ENCODE measurements at places on chromosomes 11 and 22.

GRCh38 chr11:80822308-80822707, 1381.5 kb upstream of the TENM4 start:
- no peak for DNase-seq

- no peak for DNase-seq
These were observed 35.6 kb downstream of the TRIM66 start for GRCh38 chr11:8646873-8647272.

GRCh38 chr11:129364143-129364654, 11.4 kb upstream of the BARX2 start:
- peak; percentile 92 for DNase-seq

- DNase-seq, result no peak
These were observed 276.7 kb upstream of the API5 start for GRCh38 chr11:43035086-43035485.

- DNase-seq, result peak; percentile 53
These were observed 261.9 kb upstream of the LUZP2 start for GRCh38 chr11:24234822-24235508.

- no peak for DNase-seq
These were observed 41.7 kb downstream of the HORMAD2 start for GRCh38 chr22:30121960-30122359.

- DNase-seq, result no peak
These were observed 6.0 kb downstream of the KREMEN1 start for GRCh38 chr22:29078869-29079207.

DNA sequence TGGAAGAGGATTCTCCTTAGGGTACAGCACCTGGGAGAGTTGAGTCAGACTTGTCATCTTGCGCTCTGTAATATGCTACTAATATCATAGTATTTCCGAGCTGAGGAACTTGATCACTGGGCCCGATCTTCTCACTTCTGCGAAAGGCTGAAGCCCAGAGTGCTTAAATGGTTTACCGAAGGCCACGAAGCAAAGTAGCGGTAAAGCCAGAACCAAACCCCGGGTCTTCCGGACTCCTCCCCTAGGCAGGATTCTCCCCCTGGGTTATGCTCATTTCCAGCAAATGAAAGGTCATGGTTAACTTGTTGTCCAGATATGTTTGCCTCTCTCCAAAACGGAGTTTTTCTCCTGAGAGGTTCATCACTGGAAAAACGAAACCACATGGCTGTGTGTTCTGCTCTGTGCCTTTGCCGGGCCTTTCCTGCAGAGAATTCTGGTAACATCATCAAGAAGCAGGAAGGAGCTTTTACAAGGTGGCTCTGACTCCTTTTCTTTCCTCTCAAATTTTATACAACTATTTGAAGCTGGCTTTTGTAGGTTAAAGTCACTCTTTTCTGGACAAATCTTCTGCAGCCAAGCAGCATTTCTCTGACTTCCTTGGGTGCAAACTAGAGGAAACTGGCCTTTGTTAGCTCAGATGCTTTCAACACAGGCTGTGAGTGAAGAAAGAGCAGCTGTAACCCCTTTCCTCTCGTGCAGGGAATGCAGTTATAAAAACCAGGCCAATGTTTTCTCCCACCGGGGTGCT, 35.5 kb downstream of the UBASH3B start:
- DNase-seq, result peak; percentile 18

GRCh38 chr11:64285885-64286800, 495 bp downstream of the GPR137 start:
- DNase-seq, result peak; percentile 39

DNA sequence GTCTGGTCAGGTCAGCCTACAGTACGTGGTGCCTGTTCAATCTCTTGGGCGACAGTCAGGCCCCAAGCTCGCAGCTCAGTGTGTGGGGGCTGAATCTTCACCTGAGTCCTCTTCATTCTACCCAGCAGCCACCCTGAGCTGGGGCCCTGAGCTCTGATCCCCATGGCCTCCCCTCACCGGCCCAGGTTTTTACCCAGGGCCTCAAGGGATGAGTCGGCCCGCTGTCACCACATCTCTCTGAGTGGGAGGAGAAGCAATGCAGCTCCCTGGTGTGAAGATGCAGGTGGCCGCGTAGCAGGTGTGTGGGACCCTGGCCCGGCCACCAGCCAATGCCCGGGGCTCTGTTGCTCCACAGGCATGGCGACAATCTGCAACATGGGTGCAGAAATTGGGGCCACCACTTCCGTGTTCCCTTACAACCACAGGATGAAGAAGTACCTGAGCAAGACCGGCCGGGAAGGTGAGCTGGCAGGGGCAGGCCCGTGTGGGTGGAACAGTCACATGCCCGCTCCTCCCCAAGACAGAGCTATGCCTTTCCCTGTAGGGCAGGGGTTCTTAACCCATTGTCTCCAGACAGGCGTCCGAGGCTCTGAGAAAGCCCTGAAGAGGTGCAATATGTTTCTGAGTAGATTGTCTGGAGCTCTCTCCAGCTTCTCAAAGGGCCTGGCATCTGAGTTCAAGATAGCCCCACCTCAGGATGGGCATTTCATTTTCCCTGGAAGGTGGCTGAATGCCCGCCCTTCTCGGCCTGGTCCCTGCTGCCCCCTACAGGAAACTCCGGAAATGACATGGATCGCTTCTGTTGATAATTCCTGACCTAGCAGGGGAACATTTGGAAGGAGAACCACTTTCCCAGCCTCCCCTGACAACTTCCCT, 26.9 kb downstream of the POLR3H start:
- peak; percentile 71 for DNase-seq

DNA sequence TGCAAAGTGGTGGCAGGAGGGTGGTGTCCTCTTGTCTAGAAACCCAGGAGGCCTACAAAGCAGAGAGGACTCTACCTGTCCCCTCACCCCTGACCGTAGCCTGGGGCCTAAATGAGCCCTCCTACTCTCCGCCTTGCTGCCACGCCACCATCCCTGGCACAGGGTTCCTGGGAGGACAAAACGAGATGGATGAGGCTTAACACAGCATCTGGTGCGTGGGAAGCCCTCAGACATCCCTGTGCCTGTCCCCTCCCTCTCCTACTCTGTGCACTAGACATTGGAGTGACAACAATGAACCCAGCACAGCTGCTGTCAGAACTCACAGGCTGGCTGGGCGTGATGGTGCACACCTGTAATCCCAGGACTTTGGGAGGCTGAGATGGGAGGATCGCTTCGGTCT, 36.4 kb upstream of the DKK3 start:
- no peak for DNase-seq

GRCh38 chr22:29998627-29999384, 81.5 kb upstream of the HORMAD2 start:
- no peak for DNase-seq

GRCh38 chr11:26201411-26201810, 130.5 kb upstream of the ANO3 start:
- no peak for DNase-seq

GRCh38 chr11:97143463-97143862, 753.6 kb downstream of the JRKL start:
- no peak for DNase-seq

DNA sequence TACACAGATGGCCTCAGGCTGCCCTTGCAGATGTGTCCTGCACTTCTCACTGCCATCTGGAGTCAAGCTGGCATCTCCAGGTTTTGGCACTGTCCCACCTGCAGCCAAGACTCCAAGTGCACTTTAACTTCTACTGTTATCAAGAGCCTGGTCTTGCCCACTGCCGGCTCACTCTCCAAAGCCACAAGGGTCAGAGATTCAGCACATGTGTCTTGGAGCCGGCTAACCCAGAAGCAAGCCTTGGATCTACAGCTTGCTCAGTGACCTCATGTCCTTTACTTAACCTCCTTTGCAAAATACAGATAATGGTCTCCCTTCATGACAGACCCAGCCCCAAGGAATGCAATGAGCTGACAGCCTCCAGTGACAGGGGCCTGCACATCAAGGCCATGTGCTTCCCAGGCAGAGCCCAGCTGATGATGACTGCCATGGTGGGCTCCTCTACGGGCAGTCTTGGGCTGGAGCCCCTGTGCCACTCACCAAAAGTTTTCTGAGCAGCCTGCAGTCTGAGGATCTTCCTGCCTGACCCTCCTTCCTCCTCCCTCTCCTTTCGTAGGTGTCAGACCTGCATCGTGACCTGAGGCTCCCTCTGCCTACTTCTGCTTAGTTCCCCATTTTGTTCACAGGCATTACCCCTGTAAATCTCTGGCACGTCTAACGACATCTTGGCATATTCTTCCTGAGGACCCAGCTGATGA, 9.0 kb downstream of the TP53AIP1 start:
- no peak for DNase-seq

GRCh38 chr11:116837231-116838091, at the start of gene APOA1:
Gene APOA1, minus strand, starts transcription at chr11:116837622. Its CDS starts 235 bp downstream, at chr11:116837387.
- DNase-seq, result peak; percentile 50

DNA sequence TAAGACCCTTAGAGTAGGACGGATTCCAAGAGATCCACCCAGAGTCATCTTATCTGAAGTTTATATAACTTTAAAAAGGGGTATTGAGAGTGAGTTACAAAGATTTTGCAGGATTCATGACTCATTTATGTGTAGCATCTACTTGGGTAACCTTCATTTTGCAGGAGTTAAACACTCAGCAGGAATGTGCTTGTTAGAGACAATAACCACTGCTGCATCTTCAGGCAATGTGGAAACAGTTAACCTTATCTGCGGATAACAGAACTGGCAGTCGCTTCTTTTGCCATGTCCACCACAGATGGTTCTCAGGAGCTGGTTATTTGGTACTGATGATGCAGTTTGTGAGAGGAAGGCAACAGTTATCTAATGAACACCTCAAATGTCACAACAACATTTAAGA, 417.9 kb upstream of the DDI1 start:
- no peak for DNase-seq

GRCh38 chr11:3184732-3185347, 19.7 kb upstream of the OSBPL5 start:
- no peak for DNase-seq

DNA sequence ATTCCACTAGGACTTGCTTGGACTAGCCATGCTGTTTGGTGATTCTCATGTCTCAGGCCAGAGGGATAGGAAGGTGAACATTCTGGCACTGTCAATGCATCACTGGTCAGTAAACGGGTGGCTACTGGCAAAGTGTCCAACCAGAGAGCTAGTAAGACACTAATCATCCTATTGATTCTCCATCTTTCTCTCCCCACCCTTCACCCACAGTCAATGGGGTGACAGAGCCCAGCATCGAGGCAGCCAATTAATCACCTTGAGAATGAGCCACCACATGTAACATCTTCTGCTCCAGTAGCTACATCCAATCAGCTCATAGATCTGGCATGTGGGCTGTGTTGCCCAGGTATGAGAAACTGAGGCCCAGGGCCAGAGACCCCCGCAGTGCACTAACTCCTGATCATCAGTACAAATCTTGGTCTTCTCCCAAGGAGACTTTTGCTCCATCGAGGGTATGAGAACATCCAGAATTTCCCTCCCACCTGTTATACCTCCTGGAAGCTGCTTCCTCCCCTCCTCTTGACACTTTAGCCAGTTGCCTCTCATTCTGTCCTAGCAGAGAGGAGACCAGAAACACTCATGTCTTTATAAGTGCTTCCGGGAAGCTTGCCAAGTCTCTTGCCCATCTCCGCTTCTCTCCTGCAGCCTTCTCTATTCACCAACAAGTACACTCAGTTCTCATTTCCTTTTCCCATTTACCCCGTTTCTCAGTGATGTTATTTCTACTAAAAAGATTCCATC, 17.0 kb downstream of the HTR3A start:
- DNase-seq, result no peak

DNA sequence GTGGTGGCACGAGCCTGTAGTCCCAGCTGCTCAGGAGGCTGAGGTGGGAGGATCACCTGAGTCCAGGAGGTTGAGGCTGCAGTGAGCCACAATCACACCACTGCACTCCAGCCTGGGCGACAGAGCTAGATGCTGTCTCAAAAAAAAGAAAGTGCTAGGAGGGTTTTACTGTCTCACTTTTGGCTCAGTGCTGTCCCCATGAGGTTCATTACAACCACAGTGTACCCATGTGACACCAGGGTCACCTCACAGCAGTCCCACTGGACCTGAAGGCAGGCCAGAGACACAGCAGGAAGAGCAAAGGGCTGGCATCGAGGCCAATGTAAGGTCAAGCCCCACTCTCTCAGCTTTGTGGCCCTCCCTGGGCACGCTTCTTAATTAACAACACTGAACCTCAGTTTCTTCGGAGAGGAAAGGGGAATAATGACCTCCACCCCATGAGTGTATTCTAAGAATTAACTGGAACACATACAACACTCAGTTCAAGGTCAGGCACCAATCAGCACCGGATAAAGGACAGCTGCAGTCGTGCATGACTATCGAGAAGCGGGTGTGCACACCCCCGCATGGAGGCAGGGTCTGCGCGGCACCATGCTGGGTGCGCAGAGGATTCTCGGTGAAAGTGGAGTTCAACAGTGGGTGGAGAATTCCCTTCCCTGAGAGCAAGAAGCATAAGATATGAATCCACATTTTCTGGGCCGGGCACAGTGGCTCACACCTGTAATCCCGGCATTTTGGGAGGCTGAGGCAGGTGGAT, 30.9 kb upstream of the BAIAP2L2 start:
- DNase-seq, result no peak

- no peak for DNase-seq
These were observed 9.2 kb downstream of the FXYD2 start for GRCh38 chr11:117815262-117815803.

GRCh38 chr11:128405714-128406662, 181.4 kb downstream of the ETS1 start:
- no peak for DNase-seq

DNA sequence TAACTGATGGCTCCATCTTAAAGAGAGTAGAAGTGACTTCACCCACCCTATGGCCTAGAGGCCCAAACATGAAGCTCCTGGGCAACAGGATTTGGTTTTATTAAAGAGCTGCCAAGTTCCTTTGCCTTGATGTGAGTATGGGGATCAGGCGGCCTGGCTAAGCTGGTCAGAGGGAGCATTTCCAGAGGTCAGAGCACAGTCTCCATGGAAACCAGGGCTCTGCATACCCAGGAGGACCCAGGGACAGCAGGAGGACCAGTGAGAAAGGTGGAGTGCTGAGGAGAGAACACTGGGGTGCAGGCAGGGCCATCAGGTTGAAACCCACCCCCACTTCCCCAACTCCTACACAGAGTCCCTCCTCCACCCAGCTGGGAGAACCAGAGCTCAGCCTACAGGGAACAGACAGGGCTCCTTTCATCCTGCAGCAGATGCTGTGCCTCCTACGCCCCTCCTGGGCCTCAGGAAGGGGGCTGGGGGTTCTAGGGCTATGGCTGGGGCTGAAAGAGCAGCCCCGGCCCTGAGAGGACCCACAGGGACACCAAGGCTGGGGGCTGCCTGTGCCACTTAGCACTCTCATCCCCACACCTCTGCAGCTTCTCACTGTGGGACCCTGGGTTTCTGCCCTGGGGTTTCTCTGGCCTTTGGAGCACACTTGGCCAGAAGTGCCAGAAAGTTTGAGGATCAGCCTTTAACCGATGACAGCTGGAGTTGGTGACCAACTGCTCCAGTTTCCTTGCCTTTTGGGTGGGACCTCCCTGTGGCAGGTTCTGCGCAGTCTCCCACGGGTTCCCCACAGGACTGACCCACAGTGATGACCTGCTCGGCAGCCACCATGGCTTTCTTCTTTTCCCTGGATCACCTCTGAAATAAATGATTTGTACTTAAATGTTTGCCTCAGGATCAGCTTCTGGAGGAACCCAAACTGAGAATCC, 13.8 kb upstream of the P2RY6 start:
- no peak for DNase-seq

All from neural progenitor cell (in vitro differentiated cells).